HT-29 (cell line): ENCODE measurements at places on chromosomes 6 and 20.
A peak's percentile ranks its signal among the peaks of the same experiment; 100 is the strongest.

DNA sequence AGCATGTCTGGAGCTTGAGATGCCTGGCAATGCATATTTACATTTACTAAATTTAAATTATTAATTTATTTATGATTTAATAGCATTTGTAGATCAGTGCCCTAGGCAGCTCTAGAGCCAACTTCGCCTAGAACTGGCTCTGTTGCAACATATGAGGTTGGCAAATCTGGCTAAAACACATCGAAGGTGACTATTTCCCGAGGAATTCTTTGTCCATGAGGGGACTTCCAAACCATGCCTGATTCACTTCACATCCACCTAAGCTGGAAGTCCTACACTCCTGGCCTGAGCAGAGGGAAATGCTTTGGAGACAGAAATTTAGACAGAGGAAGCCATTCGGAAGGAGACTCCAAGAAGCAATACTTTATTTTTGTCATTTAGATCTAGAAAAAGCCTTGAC lies 211.0 kb upstream of the ARG1 start:
- DNase-seq = no peak

DNA sequence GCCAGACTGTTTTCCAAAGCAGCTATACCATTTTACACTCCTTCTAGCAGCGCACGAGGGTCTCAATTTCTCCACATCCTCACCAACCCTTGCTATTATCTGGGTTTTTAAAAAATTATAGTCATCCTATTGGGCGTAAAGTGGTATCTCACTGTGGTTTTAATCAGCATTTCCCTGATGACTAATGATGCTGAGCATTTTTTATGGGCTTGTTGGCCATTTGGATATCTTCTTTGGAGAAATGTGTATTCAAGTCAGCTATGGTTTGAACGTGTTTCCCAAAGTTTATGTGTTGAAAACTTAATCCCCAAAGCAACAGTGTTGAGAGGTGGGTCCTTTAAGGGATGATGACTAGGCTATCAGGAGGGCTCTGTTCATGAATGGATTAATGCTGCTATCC lies 6.7 kb downstream of the MCUR1 start:
- no peak for DNase-seq

DNA sequence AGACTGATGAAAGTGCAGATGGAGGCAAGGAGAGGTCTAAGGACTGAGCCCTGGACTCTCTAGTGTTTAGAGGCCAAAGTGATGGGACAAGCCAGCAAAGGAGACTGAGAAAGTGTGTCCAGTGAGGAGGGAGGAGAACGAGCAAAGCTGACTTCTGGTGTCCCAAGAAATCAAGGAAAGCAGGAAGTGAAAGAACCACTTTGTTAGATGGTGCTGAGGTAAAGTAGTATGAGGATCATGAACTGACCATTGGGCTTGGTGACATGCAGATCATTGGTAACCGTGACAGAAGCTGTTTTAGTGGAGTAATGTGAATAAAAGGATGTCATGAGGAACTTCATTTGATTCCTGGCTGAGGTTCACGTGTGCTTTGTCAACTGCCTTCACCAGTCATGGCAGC lies 108.4 kb downstream of the SLX4IP start:
- DNase-seq = no peak

GRCh38 chr6:20724443-20725190 lies 190.4 kb downstream of the CDKAL1 start:
- DNase-seq = no peak

DNA sequence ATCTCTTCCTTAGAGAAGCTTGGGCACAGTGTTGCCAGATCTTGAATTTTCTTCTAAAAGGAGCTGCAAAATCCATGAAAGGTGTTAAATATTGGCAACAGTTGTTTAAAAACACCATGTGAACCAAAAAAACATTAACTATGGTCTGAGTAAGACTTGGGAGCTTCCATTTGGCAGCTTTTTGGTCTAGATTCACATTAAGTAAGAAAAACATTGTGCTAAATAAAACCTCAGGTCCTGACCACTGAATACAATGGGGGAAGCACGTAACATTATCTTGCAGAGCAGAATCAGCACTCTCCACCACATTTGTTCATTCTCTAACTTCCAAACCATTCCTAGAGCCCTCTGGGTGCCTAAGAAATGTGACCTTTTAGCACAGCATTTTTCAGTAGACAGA lies 437.6 kb upstream of the PLCB4 start:
- no peak for DNase-seq

DNA sequence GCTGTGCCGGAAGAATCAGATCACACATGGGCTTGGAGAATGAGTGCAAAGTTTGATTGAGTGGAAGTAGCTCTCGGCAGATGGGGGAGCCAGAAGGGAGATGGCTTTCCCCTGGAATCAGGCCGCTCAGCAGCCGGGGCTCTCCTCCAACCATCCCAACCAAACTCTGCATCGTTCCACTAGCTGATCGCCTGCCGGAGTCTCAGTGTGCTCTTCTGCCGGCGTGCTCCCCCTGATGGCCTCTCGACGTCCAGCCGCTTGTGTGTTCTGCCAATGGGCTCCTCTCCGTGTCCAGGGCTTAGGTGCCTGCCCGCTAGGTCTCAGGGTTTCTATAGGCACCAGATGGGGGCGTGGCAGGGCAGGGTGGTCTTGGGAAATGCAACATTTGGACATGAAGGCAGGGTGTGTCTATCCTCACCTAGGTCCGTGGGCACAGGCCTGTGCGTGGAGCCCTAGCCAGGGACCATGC lies 4.9 kb upstream of the BIRC7 start:
- DNase-seq = no peak

GRCh38 chr20:12276011-12276673 lies 358.4 kb downstream of the BTBD3 start:
- no peak for DNase-seq

- DNase-seq = no peak
Observed at GRCh38 chr6:95175927-95176675, 401.2 kb upstream of the MANEA start.

- peak; percentile 87 for DNase-seq
Observed at GRCh38 chr6:42661540-42662153, 60.8 kb downstream of the PRPH2 start.

DNA sequence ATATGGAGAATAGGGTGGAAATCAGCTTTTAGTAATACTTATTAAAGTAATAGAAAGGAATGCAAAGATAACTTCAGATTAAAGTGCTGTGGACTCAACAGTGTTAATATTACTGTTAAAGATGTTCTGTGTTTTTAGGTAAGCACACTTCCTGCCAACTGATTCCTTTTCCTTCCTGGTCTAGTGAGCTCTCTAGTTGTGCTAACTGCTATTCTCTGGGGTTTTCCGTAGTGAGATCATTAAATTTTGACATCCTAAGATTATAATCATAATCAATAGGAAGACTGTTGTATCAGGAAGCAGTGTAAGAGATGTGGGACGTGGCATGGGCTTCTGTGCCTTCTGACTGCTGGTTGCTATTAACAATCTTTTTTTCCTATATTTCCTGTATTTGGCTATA lies 1.2 kb upstream of the TMEM217 start:
- no peak for DNase-seq

- peak; percentile 4 for DNase-seq
Observed at GRCh38 chr6:98839781-98840361, 5.5 kb downstream of the POU3F2 start.

DNA sequence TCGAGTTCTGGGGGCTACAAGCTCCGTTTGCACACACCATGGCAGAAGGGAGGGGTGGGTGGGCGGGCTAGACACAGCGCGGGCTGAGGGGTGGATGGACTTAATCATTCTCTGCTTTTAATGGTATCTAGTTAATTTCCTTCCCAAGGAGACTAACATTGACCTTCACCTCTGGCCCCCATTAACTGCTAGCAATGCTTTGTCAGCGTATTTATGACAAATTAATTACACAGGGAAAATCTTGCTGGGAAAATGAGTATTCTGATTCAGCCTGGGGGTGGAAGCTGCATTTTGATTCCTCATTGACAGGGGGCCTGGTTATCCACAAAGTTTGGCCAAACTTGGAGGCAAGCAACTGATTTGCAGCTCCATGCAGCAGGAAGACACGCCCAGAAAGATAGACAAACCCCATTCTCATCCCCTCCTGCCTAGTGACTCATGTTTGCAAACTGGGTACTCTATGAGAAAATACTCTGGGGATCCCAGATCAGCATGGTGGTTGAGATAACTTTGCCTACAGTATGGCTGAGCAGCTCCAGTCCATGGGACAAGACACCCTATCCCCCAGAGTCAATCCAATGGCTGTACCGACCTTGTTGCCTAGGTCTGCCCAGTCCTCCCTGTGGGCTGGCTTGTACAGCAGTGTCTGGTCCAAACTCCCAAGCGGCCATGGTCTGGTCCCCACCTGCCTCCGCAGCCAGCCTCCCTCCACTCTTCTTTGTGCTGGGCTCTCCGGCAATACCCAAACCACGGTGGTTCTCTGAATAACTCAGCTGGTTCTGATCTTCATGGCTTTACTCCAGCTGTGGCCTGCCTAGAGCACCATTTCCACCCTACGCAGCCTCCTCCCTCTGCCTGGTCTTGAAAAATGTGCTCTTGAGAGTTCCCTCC lies 19.7 kb downstream of the ZBP1 start:
- no peak for DNase-seq
